ENCODE measurements at places on chromosomes 16 and 17.

GRCh38 chr17:27977751-27978688 lies 64.5 kb upstream of the NLK start:
- DNase-seq, result no peak

- DNase-seq, result no peak
These were observed 44.1 kb upstream of the MYH10 start for GRCh38 chr17:8674344-8675305.

- no peak for DNase-seq
These were observed 45.1 kb upstream of the NOS2 start for GRCh38 chr17:27845264-27846041.

DNA sequence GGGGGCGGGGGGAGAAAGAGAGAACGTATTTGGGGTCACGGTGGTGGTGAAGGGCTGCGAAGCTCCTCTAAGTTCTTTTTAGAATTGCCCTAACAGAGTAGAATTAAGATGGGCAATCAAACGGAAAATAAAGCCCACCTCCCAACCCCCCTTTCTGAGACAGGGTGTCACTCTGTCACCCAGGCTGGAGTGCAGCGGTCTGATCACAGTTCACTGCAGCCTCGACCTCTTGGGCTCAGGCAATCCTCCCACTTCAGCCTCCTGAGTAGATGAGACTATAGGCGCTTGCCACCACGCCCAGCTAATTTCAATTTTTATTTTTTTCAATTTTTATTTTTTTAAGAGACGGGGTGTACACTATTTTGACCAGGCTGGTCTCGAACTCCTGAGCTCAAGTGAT lies 710 bp upstream of the CAVIN1 start:
- DNase-seq, result no peak

GRCh38 chr17:82463391-82463790 lies 4.8 kb downstream of the NARF start:
- no peak for DNase-seq

- no peak for DNase-seq
These were observed 45.2 kb downstream of the TMEM100 start for GRCh38 chr17:55677446-55677845.

DNA sequence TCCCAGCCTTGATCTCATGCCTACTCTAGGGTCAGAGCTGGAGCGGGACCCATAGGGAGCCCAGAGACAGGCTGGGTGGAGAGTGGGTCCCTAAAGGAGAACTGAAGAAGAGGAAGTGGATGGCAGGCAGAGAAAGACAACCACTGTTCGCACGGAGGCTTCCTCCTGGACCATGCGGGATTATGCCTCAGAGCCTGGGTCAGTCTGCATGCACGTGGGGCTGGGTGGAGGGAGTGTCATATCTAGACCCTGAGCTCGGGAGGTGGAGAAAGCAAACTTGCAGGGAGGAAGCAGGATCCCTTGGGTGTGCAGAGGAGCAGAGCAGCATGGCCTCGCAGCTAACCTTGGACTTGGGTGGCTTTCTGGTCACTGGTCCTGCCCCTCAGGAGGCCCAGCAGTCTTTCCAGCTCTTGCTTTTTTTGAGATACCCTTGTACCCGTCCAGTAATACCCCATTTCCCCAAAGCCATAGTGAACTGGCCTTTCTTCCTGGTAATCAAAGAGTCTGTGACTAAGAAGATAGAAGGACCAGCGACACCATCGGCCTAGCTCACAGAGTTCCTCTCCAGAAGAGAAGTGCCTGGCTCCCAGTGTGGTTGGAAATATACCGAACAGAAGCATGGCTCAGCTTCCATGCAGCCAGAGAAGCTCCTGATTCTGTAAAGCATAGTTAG lies 344.2 kb downstream of the CPPED1 start:
- peak; percentile 2 for DNase-seq

GRCh38 chr16:20681821-20682760 lies 15.4 kb downstream of the ACSM1 start:
- no peak for DNase-seq

- DNase-seq, result no peak
These were observed 40.8 kb upstream of the VPS4A start for GRCh38 chr16:69270395-69270794.

DNA sequence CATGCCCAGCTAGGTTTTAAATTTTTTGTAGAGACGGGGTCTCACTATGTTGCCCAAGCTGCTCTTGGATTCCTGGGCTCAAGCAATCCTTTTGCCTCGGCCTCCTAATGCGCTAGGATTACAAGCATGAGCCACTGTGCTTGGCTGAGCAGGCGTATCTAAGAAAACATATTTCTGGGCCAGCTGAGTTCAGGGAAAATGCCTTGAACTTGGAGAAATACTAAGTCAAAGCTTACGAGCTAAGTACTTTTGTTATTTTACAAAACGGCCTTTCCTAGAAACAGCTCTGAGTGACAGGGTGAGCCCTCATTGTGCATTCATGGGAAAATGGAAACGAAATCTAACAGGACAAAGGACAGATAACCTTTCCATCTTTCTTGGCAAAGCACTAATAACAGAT lies 24.7 kb downstream of the DNAI2 start:
- no peak for DNase-seq

DNA sequence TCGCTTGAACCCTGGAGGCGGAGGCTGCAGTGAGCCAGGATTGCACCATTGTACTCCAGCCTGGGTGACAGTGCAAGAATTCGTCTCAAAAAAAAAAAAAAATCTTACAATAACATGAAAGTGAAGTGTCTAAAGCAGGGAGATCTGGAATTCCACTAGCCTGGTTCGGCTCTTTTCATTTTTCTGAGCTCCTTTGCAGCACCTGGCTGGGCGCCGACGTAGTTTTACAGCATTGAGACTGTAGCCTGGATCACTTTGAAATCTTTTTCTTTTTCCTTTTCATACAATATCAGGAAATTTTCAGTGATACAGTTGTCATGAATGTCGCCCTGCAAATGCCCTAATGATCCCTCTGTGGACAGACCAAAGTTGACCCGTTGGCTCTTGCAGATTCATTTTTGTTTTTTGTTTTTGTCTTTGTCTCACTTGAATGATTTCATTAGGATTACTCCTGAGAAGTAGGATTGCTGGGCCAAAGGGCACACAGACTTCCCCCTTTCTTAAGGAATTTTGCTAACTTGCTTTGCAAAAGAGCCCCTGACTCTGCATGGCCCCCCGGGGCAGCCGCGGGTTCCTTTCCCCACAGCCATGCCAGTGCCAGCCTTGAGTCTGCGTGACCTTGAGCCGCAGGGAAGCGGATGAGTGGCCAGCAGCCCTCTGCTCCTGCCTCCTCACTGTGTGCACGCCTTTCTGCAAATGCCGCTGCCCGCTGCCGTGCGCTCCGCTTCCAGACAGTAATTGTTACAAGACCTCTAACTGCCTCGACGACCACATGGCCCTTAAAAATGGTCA lies 28.0 kb downstream of the CRISPLD2 start:
- DNase-seq, result no peak

DNA sequence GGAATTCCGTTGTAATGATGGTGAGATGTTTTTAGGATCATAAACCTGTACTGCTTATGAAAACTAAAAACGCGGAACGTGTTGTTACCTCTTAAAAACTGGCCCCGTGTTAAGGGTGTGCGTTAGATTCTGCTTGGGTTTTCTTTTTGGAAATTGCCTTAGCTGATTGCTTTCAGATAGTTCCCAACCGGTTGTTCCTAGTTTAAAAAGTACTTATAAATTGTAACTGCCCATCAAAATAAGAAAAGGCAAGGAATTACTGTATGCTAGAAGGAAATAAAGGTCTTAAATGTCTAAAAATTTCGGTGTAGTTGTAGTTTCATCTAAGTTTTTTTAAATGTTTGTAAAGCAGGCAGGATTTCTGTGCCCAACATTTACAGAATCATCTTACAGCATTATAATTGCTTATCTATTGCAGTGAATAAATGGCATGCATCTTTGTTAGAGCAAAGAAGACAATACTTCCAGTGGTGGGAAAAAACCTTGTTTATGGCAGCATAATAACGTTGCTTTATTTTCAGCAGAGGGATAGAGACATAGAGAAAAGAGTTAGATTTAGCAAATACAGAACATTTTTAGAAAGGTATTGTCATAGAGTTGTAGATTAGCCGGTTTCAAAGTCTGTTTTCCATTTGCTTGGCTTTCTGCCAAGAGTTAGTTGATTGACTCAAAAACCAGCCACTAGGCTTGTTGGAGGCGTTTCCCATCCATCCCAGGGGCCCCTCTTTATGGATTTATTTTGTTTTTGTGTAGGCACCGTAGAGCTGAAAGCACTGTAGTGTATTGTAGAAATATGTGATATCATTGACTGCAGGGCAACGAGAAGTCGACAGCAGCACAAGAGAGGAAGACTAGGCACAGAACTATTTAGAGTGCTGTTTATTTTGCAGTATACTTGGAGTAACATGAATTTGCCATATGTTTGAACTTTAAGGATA lies 1.7 kb downstream of the PPM1D start:
- DNase-seq, result peak; percentile 30

DNA sequence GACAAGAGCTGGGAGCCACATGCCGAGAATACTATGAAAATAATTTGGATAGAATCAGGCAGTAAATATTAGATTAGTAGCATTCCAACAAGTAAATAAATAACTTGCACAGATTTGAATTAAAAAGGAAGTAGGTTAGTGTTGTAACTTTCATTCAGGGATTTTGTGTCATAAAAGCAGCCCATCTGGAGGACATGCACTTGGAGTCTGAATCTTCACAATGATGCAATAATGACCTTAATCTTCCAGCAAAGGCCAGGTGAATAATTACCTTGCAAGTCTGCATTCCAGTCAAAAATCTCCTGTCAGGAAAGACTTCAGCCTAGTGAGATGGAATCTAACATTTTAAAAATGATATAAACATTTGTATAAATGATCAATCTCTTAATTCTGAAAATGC lies 518.1 kb downstream of the KCNJ2 start:
- no peak for DNase-seq

DNA sequence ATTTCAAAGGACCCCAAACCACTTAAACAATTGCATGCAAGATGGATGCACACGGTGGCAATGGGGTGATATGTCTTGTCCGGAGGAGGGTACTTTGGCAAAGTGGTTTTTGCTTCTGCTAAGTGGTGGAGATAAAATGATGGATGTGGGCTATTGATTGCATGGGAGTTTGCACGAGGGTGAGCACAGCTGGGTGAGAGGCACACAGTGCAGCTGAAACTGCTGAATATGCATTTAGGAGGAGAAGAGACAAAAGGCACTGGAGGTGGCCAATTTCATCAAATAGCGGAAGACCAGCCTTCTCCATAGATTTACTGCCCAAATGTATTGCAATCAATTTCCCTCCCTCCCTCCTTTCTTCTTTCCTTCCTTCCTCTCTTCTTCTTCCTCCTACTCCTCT lies 414.4 kb upstream of the EEF2KMT start:
- DNase-seq, result no peak

- DNase-seq, result no peak
These were observed 6.3 kb upstream of the EPOP start for GRCh38 chr17:38681096-38681495.

DNA sequence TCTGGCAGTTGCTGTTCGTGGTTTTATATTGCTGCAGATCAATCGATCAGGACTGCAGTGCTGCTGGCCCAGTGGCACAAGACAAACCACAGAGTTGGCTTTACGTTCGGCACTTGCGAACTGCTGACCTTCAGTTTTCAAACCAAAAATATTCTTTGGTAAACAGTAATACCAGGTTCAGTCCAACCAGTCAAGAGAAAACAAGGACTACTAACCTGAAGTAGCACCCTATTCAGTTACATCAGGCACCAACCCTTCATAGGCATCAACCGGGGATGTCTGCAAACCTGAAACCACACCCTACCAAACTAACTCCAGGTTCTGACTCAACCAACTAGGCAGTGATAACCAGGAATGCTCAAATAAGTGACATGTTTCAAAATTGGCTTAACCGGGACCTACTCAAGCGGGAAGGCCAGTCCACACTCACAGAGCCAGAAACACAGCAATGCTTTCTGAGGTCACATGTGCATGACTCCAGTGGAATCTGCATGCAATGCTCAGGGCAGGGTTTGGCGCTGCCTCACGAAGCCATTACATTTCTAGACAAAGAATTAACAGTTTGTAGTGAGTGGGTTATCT lies 91.1 kb downstream of the SMG6 start:
- DNase-seq, result no peak

DNA sequence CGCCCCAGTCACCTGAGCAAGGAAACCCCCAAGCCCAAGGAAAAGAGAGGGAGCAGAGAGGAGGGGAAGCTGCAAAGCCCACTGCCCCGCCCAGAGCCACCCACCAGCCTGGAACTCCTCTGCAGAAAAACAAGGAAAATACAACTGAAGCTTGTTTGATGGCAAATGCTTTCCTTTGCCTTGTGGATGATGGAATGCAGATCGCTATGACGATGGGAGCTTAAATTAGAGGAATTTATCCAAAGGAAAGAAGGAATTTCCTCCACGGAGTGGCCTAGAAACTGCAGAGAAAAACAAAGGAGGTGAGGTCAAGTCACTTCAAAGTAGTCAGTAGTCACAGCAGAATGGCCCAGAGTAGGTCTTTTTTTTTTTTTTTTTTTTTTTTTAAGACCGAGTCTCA lies 31.5 kb upstream of the ASGR2 start:
- DNase-seq, result no peak

- DNase-seq, result no peak
These were observed 118.0 kb upstream of the SEC14L1 start for GRCh38 chr17:77022766-77023165.

- DNase-seq, result no peak
These were observed 45.2 kb downstream of the PIGL start for GRCh38 chr17:16262201-16262600.

DNA sequence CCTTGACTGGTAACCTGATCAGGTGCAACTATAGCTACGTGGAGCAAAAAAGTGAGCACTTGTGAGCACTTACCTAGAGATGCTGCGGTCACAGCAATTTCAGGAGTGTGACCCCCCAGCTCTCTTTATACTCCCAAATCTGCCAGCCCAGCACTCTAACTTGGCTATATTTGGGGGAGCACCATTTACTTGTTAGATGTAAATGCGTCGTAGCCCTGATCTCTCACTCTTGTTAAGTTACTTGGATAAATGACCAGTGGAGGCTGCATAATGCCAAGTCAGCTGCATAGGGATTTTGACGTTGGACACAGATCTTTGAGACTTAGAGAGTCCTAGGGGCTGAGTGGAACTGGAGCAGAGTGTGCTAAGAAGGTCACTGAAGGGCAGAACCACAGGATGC lies at the start of gene MYH13:
Gene MYH13 (minus strand): TSS at position 101 of the 400 bp plus-strand sequence. CDS start 8,476 bp downstream, outside the sequence.
- DNase-seq, result no peak
